NCI-H1092 treated with DMSO at 0.1 percent for 48 hours (cell line): ENCODE measurements at places on chromosomes 16 and 17.

- no peak for DNase-seq
Measured at GRCh38 chr17:80160536-80160935, 9.3 kb upstream of the CARD14 start.

DNA sequence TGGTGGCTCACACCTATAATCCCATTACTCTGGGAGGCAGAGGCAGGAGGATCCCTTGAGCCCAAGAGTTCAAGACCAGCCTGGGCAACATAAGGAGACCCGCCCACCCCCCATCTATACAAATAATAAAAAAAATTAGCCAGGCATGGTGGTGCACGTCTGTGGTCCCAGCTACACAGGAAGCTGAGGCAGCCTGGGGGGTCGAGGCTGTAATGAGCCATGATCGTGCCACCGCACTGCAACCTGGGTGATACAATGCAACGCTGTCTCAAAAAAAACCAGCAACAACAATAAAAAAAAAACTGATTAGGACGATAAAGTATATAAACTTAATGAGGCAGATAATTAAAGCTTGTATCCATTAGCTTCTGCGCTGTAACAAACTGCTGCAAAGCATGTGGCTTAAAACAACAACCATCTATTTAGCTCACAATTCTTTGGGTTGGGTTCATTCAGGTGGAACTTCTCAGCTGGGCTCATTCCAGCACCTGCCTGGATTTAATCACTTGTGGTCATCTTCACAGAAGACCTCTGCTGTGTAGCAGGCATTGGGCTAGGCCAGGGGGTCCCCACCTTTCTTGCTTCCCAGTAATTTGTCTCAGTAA lies 45.8 kb downstream of the LCMT1 start:
- DNase-seq: no peak

GRCh38 chr16:79557421-79557820 lies 43.1 kb downstream of the MAF start:
- DNase-seq: no peak

- no peak for DNase-seq
Measured at GRCh38 chr16:53752560-53752959, 48.6 kb downstream of the FTO start.

DNA sequence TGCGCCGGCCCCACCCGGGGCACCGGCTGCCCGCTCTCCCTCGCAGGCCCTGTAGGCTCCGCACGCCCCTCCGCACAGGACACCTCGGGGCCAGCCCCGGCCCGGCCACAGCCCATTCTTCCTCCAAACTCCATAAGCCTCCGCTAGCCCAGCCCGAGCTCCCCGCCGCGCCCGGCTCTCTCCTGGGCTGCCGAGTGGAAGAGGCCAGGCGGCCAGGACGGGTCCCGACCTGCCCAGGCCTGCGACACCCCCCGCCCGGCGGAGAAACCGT lies 397 bp downstream of the NCOR1 start:
- DNase-seq: peak; percentile 38

DNA sequence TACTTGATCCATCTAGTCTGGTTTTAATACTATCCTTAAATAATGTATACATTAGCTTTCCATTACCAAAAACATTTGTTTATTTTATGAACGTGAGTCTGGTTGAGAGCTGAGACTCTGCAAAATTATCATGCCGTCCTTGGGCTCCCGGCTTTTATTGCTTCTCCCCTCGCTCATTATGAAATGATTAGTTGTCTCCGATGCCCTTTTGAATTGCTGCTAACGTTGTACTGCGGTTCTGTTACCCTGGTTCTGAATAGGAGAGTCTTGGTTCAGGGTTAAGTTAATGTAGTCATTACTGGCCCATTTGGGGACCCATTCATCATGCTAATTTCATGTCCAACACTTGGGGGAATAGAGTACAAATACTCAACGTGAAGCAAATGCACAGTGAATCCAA lies 12.8 kb downstream of the XYLT1 start:
- peak; percentile 29 for DNase-seq

DNA sequence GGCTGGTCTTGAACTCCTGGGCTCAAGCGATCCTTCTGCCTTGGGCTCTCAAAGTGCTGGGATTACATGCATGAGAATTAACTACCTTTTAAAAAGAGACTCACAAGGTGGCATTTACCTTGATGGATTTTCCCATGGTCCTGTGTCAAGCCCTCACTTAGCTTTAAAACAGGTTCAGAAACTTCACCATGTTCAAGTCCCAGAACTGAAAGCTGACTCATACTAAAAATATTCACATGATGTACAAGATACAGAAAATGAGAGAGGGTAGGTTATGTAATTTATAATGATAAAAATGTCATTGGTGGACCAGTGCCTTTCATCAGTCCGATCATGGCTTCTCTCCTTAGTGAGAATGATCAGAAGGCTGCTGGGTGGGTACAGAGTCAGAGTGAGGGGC lies 4.3 kb upstream of the AKAP1 start:
- no peak for DNase-seq

GRCh38 chr17:32755045-32755805 lies 121.7 kb downstream of the MYO1D start:
- DNase-seq: peak; percentile 56

- no peak for DNase-seq
Measured at GRCh38 chr16:53374800-53375199, 59.5 kb upstream of the RBL2 start.

- no peak for DNase-seq
Measured at GRCh38 chr16:1175566-1176279, 22.8 kb downstream of the CACNA1H start.

- no peak for DNase-seq
Measured at GRCh38 chr17:43146649-43147048, 21.5 kb upstream of the BRCA1 start.

- no peak for DNase-seq
Measured at GRCh38 chr16:86846136-86846535, 267.8 kb downstream of the FOXL1 start.
